ENCODE measurements at places on chromosomes 2 and 18.

GRCh38 chr2:63903003-63903402 is 61.3 kb downstream of the UGP2 start:
- no peak for ATAC-seq

DNA sequence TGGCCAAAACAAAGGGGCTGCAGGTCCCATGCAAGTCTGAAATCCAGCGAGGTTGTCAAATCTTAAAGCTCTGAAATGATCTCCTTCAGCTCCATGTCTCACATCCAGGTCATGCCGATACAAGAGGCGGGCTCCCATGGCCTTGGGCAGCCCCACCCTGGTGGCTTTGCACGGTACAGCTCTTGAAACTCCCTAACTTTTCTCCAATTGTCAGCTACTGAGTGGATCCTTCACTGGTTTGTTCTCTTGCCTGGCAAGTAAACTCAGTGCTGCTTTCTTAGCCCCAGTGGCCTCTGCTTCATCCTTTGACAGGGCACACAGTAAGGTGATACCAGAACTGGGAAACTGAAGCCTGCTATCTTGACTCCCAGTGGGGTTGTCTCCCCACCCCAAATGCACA is 26.3 kb downstream of the SERPINB13 start:
- ATAC-seq = peak; percentile 8

- peak; percentile 12 for ATAC-seq
Observed at GRCh38 chr18:60870261-60871153, 462.7 kb upstream of the CDH20 start.

DNA sequence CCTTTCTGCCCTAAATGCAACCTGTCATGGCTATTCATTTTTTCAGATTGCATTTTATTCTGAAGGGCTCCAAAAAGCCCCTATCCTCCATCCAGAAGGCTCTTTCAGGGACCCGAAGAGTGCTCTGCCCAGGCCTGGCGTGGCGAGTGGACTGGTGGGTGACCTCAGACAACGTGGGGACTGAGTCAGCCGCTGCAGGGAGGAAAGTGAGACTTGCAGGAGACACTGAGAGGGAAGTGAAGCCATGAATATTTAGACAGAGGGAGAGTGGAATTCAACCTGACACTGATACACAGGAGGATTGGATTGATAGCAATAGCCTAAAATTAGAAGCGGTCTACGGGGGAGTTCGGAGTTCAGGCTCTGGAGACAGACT is 63.6 kb upstream of the SIX2 start:
- no peak for ATAC-seq

DNA sequence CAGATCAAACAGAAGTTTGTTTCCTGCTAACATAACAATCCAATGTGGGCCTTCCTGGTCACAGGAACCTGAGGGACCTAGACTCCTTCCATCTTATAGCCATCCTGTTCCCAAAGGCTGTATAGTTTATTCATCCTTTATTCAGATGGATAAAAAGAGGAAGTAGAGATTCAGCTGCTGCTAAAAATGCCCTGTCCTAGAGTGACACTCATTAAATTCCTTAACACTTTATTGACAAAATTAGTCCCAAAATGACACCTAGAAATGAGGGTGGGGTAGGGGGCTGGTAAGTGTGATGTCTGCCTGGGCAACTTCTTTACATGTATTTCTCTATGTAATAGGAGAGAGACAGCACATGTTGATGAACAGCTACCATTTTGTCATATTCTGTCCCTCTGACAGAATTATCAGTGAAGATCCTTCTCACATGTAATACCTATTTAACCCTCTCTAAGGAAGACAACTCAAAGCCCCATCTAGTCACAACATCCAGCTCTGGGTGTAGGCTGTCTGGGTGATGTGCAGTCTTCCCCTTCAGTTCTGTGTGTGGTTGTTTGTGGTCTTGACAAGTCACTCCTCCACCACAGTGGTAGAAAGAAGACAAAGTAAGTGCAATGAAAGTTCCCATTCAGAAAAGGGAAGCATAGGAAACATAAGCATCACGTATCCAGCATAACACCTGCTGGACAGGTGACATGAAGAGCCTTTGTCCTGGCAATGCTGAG is 253.9 kb upstream of the CNTNAP5 start:
- no peak for ATAC-seq

- ATAC-seq = no peak
Observed at GRCh38 chr2:30865243-30865642, 58.0 kb upstream of the CAPN13 start.

DNA sequence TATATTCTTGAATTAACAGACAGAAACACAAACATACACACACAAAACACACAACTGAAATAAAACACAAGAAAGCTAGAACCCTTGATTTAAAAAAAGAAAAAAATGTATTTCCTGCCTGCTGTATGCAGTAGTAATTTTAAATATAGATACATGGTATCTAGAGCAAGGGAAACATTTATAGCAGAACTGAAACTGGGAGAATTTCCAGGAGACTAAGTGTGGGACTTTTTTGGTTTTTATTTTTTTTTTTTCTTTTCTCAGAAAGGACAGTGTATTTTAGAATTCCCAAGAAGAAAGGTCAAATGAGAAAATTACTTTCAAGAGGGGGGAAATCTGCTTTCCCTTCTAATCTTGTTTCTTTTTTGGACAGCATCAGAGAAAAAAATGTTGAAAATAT is 558.9 kb upstream of the PKDCC start:
- no peak for ATAC-seq

DNA sequence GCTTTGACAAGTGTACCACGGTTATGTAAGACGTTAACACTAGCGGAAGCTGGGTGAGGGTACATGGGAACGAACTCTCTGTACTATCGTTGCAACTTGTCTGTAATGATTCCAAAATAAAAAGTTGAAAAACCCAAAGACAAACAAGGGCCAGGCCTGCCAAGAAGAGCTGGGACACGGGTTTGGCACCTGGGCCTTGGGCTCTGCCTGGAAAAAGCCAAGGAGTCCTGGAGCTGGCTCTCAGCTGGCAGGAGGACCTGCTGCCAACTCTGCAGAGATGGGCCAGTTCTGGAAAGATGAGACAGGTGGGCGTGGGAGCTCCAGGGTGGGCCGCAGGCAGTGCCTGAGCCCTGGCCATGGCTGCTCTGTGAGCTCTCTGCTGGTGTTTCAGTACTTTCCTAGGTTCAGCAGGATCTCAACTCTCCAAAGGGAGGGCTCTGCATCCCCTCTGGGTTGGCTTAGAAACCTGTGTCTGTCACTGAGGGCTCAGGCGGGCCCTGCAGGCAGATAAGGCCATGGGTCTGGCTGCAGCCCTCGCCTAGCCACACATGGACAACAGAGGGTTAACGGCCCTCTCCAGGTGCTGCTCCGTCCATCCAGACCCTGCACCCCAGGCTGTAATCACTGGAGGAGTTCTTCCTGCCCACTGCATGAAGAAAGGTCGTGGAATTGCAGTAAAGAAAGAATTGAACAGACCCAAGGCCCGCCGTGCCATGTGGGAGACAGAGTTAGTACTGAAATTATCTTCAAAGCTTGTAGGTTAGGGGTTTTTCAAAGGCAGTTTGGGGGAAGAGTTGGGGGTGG is 89.9 kb downstream of the RHOB start:
- no peak for ATAC-seq

DNA sequence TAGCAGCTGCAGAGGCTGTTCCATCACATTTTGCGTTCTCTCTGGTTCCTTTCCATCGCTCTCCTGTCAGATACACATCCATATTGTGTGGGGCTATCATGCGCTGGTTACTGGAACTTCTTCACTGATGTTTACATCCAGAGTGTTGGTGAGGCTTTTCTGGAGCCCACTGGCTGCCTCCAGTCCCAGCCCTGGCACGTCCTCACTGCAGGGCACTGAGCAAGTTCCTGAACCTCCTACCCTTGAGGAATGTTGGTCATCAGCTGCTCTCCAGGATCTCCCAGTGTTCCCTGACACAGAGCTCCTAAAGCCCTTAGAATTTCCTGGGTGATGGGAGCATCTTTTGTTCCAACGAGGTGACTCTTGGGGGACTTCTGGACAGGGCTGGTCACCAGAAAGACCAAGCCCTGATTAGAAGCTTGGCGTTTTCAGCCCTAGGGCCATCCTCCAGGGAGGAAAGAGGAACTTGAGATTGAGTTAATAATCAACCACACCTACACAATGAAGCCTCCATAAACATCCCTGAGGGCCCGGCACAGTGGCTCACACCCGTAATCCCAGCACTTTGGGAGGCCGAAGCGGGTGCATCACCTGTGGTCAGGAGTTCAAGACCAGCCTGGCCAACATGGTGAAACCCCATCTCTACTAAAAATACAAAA is 81.3 kb downstream of the TFCP2L1 start:
- ATAC-seq = no peak

DNA sequence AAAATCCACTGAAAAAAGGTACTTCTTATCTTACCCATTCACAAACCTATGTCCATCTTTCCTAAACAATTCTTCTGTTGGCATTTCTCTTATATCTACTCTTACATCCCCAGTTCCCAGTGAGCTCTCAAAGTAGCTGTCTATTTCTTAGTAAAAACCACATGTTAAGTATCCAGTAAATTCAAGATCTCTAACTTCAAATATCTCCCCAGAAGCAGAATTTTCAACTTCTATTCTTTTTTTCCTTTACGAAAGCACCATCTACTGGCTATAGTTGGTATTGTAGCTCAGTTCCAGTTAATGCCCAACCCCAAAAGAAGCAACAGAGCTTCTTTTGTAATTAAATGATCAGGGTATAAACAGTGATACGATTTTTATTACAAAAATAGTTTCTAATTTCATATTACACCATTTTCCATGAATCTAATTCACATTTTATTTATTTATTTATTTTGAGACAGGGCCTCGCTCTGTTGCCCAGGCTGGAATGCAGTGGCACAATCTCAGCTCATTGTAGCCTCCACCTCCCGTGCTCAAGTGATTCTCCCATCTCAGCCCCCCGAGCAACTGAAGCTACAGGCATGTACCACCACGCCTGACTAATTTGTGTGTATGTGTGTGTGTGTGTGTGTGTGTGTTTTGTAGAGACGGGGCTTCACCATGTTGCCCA is 28.5 kb downstream of the HRH4 start:
- ATAC-seq = no peak

DNA sequence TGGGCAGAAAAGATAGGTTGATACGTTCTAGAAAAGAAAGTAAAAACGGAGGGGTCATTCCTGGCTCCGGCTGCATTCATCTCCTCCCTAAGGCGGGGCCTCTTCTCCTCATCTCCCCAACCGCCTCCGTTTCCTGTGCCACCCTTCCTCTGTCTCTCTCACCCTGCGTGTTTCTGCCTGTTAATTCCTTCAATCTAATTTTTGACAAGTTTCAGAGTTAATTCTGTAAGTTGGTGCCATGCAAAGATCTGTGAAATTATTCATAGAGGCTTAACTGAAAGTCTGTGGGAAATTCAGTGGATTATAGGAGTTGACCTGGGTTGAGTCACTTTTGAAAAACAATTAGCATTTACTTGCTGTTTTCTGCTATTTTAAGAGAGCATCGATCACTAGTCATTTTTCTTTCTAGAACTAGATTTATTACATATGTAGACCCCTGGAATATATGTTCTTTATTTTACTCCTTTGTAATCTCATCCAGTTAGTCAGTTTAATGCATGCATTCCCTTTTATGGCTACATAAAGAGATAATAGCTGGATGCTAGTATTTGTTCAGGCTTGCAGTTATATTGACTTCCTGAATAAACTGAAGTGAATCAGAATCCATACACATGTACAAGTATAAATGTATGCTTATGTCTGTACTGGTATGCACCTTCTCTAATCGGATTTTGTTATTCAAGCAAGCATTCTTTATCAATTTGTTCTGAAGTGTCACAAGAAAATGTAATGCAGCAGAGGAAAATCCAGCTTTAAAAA is 91.1 kb downstream of the EML6 start:
- no peak for ATAC-seq

GRCh38 chr2:5694306-5694705 is 2.1 kb downstream of the SOX11 start:
- no peak for ATAC-seq

- ATAC-seq = no peak
Observed at GRCh38 chr2:31002537-31003150, 135.6 kb downstream of the GALNT14 start.

DNA sequence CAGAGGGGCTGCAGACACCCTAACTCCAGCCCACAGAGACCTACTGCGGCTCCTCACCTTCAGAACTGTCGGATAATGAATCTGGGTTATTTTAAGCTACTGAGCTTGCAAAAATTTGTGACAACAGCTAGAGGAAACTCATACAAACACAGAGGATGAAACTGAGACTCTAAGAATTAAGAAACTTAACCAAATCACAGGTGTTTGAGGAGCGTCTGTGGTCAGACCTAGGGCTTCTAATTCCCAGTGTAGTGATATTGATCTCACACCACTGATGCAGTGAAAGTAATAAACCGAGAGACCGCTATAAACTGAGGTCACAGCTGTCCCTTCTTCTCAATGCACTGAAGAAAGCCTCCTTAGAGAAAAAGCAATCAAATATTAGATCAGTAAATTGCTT is 110.1 kb downstream of the RGPD3 start:
- ATAC-seq = no peak

DNA sequence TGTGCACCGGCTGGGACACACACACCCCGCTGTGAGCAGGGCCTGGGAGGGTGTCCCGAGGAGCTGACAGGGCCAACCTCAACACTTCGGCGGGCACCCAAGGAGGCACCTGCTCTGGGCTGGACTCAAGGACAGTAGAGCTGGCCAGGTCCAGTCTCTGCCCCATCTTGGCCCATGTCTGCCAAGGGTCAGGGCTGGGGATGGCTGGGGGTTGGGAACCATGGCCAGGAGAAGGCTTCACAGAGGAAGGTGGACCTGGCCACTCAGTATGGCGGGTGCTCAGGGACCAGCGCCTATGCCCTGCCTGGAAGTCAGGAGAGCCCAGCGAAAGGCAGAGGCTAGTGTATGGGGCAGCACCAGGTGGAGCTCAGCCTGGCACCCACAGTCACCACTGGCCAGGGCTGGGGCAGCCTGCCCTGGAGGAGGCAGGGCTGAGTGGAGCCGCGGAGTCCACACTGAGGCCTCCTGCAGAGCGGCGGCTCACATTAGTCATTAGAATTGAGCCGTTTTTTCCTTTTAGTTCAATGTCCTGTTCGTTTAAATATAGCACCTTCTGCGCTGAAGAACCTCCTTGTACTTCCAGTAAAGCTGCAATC is 4.2 kb downstream of the ERFE start:
- ATAC-seq = no peak

DNA sequence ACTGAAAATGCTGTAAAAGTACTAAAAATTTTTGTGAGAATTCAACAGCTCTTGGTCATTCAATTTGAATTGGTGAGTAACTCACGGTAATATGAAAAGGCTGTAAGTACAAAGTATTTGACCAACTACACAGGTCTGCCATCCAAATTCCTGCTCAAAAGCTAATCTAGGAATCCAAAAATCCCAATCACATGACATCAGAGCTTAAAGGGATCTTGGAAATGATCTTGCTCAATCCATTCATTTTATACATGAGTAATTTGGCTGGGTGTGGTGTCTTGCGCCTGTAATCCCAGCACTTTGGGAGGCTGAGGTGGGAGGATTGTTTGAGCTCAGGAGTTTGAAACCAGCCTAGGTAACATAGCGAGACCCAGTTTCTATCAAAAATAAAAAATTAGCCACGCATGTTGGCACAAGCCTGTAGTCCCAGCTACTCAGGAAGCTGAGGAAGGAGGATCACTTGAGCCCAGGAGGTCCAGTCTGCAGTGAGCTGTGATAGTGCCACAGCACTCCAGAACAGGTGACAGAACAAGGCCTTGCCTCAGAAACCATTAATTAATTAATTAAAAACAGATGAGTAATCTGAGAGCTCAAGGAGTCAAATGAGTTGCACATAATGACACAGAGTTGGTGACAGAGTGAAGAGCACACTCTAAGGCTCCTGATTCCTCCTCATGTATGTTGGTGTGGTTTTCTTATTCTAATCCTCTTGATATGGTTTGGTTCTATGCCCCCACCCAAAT is 19.8 kb downstream of the SPIRE1 start:
- ATAC-seq = no peak

Measured in stimulated activated memory B cell treated with anti-CD40 and anti-IgM and Interleukin-4, amounts not matched to agents 10 μg/mL and 1 μg/mL and 100 μg/mL, for 72 hours (primary cell).